ENCODE measurements at places on chromosomes 7 and 10.

DNA sequence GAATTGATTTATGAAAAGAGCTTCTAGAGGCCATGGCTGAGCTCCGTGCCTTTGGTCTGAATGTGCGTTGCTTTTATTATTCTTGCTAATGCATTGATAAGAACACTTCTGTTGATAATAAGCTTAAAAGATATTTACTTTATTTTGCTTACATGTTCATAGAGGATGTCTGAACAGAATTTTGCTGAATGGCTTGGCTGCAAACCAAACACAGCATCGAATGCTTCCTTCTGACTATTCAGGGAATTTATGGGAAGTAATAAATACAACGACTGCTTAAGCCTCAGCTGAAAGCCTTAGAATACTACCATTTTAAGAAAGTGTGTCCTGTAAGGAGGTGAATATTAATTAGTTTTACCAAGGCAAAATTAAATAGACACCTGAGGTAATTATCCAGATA is 643.5 kb upstream of the POT1 start:
- no peak for DNase-seq

GRCh38 chr7:66123175-66123528 is 8.5 kb downstream of the CRCP start:
- DNase-seq = no peak

- DNase-seq = no peak
Observed at GRCh38 chr10:86035791-86036543, 330.6 kb downstream of the GRID1 start.

DNA sequence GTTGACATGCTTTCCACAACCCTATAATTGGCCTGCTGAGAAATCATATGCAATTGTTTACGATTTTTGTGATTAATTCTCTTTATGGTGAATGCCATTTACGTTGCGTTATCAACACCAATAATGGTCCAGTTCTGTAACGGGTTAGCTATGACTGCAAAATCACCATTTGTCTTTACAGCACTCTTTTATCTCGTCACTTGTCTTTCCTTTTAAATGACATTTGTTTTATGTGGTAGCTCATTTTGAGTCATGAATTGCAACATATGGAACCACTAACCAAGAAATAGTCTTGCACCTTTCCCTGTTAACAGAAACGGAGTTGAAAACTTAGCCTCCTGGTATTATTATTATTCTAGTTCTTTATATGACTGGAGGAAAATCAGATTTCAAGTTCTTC is 3.1 kb upstream of the KIAA1217 start:
- no peak for DNase-seq

- DNase-seq = no peak
Observed at GRCh38 chr10:45410807-45411606, 37.0 kb downstream of the ALOX5 start.

Data from stimulated activated CD8-positive, alpha-beta memory T cell treated with anti-CD3 and anti-CD28 coated beads, Interleukin-7, amount 100 ng/mL, for 24 hours (primary cell).